Motor neuron (in vitro differentiated cells): ENCODE measurements at places on chromosomes 4 and X.

DNA sequence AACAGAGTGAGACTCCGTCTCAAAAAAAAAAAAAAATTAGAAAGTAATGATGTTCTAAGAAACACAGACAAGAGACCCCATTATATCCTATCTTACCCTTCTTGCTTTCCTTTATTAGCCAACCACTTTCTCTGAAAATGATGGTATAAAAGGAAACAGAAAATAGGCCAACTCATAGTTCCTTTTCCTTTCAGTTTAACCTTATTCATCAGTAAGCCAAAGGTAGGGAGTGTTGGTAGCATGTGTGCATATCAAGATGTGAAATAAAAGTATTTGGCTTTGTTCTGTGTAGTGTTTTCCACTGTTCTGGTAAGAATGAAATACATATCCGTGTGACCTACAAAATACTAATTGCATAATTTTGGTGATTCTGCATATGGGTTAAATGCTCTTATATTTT lies 266.6 kb downstream of the ZNF674 start:
- no peak for ATAC-seq

- no peak for ATAC-seq
These were observed 16.2 kb upstream of the NAT8L start for GRCh38 chr4:2042947-2043395.

- ATAC-seq, result no peak
These were observed 376.7 kb downstream of the GPM6A start for GRCh38 chr4:175435381-175435783.

GRCh38 chr4:8534129-8534528 lies 46.1 kb upstream of the GPR78 start:
- ATAC-seq, result peak; percentile 28

GRCh38 chrX:150363561-150364346 lies 637 bp downstream of the MAMLD1 start:
- peak; percentile 46 for ATAC-seq

DNA sequence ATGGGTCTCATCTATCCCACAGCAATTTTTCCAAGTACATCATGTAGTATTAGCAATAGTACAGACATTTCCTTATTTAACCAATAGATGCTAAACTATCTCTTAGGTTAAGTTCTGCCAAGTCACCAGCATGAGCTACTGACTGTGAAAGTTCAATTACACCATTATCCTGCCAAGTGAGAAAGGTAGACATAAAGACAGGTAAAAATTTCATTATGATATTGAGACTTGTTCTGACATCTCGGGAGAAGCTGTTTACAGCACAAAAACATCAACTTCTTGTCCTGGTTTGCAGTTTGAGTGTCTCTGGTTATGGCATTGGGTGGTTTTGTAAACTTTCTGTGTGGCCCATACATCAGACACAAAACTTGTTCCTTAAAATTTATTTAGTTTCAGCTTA lies 622.4 kb upstream of the PCDH10 start:
- no peak for ATAC-seq

DNA sequence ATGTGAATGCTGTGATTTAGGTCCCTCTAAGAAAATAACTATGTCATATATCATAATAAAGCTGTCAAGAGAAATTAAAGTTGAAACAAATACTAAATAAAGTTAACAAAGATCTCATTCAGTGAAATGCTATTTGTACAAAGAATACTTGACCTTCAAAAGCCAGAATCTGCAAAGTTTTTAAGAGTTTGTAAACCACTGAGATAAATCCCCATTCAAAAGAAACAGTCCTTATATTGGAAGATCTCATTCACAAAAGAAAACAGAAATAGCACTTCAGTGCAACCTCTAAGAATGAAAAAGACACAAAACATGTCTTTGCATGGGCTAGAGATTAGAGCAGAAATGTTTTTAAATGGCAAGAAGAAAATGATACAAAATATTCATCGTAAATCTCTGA lies 149.1 kb upstream of the USP38 start:
- no peak for ATAC-seq

GRCh38 chr4:153639833-153640802 lies 44.0 kb upstream of the TLR2 start:
- no peak for ATAC-seq
